NCI-H187 treated with DMSO at 0.1 percent for 48 hours (cell line): ENCODE measurements at places on chromosomes 3 and 15.

DNA sequence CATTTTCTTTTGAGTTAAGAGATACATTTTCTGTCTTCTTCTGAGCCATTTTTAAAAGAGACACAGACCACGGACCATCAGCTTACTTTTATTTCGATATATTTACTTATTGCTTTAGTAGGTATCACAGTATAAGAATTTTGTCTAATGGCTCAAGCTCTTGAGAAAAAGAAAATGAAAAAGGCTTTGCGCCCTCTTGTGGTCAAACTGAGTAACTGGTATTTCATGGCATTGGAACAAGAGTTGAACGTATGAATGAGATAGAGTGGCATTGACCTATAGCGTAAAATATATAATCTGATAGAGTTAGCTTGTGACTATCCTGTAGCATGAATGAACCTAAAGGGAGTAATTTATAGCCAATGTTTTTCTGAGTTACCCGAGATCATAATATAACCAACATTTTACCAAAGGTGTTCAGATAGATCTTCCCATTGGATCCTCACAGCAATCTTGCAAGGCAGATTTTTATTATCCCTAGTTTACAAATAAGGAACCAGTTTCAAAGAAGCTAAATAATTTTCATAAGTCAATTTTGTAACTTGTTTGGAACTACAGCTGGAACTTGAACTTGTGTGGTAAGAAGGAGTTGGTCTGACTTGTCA is 154.6 kb downstream of the POLR2M start:
- DNase-seq = no peak

- no peak for DNase-seq
These were observed 26.3 kb downstream of the FSTL1 start for GRCh38 chr3:120424506-120424905.

GRCh38 chr3:105950881-105951600 is 82.2 kb upstream of the CBLB start:
- no peak for DNase-seq

- no peak for DNase-seq
These were observed 90.0 kb downstream of the APBA2 start for GRCh38 chr15:28975766-28976179.

DNA sequence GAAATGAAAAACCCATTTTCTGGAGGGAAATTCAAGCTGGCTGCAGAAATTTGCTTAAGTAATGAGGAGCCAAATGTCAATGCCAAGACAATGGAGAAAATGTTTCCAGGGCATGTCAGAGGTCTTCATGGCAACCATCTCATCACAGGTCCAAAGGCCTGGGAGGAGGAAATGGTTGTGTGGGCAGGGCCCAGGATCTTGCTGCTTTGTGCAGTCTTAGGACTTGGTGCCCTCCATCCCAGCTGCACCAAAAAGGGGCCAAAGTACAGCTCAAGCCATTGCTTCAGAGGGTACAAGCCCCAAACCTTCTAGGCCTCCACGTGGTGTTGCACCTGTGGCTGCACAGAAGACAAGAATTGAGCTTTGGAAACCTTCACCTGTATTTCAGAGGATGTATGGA is 59.3 kb downstream of the POMGNT2 start:
- no peak for DNase-seq

DNA sequence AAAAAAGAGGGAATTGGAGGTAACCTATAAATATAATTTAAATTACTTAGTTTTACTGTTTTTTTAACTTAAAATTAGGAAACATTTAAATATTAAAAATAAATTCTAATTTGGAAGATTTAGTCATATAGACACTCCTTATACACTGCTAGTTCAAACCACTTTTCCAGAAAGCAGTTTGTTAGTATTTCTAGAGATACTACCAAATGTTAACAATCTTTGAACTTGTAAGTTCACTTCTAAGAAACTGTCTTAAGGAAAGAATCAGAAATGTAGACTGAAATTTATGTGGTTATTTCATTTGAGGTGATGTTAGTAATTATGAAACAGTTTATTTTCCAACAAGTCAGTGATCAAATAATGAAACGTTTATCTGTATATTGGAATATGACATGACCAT is 22.7 kb downstream of the CTDSPL2 start:
- DNase-seq = no peak

DNA sequence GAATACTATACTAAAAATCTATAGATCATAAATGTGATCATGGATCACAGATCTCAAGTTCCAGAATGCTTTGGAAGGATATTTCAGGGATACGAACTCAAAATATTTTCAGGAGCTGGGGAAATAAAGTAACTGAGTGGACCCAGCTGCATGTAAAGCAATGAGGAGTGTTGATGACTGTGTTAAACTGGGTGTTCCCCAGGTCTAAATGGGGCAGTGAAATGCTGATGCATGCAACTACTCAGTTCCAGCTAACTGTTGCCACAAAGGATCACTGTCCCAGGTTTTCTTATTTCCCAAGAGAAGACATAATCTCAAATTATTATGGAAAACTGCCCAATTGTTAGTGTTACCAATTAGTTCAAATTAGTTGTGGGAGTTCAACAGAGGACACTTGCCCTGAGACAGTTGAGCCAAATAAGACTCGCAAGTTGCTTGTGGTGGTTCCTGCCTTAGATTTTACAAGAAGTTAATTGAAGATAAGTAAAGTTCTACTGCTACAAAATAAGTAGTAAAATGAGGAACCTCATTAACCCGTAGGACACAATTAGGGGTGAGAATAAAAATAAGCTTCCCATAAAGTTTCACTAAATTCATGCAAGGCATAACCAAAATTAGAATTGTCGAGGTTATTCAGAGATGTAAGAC is 66.3 kb upstream of the IL12A start:
- DNase-seq = no peak

DNA sequence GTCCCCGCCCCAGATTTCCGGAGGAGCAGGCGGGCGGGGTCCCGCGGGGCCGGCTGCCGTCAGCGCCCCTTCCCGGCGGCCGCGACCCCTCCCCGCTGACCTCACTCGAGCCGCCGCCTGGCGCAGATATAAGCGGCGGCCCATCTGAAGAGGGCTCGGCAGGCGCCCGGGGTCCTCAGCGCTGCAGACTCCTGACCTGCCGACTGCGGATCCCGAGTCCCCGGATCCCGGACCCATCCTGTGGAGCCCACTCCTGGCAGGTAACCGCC is at the start of gene TRH:
TSS of gene TRH (plus strand) at position 157 of the 269 bp plus-strand sequence. CDS start 1,097 bp downstream, outside the sequence.
- DNase-seq = no peak

DNA sequence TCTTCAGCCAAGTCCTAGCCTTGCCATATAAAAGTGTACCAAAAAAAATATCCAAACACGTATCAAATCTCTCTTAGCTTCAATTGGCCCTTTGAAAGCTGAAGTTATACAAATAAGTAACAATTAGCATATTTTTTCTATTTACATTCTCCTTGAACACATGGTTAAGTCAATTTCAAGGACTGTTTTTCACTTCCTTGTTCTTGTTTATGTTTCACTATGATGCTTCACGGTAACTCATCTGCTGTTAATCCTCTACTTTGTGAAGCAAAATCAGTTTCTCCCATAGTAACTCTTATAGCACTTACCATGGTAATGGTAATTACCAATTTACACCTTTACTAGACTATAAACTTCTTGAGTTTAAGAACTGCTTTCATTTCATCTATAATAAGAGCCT is 10.6 kb upstream of the SPRED1 start:
- no peak for DNase-seq

DNA sequence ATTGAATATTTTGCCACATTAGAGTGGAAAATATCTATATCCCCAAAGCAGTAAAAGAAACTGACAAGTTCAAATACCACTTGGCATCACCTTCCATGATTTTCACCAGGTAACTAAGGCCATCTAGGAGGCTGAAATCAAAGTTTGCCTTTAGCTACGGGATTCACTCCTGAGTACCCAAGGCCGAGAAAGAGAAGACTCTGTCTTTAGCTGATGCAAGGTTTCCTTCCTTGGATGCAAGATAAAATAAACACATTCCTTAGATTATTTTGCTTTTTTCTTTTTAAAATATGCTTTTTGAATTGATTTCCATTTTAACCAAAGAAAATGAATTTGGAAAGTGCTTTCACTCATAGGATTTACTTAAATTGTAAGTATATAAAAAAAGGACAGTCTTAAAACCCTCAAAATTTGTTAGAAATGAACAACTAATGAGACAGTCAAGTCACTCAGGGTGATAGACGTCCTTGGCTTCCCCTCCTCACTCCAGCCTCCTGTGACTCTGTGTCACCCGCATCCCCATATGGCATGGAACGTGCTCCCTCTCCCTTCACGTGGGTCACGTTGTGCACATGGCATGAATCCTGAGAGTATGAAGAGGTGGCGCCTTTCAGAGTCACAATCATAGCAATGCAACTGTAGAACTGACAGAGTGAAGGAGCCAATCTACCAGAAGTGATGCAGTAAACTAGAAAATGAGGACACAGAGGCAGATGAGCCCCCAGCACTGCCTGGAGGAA is 148.4 kb downstream of the RTP4 start:
- DNase-seq = no peak

DNA sequence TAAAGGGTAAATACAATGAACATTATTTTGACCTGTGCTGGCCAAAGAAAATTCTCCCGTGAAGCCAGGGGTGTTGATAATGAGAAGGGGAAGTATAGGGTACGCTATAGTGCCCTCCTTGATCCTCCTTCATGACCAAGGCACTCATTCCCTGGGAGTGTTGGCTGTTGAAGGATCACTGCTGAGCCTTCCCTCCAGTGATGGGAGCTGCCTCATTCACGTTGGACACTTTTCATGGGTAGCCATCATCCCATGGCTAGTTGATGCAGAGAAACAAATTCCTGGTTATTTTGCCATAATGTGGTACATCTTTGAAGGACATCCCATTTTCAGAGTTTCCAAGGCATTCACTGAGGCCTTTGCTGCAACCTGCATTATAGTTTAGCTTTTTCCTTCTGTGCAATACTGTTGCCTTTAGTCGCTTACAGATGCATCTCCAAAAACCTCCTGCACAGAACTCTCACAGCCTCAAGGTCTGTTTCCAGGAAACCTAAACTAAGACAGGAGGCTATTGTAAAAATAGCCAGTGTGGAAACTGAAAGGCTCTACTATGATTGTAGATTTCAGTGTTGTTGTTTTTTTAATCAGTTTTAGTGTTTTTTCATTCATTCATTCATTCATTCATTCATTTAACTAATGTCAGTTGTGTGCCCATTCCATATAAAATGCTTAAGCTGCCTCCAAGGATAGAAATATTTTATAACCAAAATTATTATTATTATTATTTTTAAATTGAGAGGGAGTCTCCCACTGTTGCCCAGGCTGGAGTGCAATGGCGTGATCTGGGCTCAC is 40.8 kb downstream of the TGFBR2 start:
- no peak for DNase-seq

DNA sequence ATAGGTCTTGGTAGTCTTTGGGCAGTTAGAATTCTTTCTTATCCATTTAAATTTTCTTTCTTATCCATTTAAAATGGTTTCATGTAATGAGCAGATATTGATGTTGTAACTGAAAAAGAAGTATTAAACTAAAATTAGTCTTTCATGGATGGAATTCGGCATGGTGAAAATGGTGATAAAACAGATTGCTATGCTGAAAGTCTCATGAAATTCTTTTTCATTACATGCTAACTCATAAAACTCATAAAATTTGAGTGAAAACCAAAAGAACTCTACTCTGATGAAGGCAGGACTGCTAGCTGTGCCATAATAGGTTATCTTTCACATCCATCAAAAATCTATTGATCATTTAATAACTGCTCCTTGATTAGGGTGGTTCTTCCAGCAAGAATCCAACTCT is 3.9 kb upstream of the CD96 start:
- DNase-seq = no peak

- DNase-seq = no peak
These were observed 8.2 kb downstream of the C3orf22 start for GRCh38 chr3:126550488-126551051.

GRCh38 chr15:74420193-74420905 is 13.4 kb downstream of the SEMA7A start:
- no peak for DNase-seq

DNA sequence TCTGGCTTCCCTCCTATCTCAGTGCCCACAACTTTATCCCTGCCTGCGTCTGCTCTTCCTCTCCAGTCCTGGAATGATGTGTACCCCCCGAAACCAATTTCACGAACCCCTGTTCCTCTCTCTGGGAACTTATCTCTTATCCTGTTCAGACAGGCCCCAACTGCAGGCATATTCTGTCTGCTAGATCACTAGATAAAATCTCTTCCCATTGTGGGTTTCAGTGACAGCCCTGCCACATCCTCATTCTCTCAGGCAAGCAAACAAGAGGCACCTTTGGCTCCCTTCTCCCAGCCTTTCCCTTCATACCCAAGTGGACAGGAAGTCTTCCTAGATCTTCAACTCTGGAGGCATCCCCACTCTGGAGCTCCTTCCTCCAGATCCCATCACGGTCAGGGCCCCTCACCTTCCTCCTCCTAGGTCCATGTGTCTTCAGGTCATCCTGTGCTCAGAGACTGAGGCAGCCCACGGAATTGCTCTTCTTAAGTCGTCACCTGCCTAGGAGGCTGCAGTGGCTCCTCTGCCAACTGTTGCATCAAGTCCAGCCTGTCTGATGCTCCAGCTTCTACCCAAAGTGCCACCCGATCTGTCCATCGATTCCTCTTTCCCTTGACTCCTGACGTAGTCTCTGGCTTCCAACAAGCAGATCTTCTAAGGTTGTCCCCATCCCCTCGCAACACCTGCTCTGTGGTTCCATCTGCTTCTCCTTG is 190.8 kb downstream of the SLCO3A1 start:
- DNase-seq = no peak

DNA sequence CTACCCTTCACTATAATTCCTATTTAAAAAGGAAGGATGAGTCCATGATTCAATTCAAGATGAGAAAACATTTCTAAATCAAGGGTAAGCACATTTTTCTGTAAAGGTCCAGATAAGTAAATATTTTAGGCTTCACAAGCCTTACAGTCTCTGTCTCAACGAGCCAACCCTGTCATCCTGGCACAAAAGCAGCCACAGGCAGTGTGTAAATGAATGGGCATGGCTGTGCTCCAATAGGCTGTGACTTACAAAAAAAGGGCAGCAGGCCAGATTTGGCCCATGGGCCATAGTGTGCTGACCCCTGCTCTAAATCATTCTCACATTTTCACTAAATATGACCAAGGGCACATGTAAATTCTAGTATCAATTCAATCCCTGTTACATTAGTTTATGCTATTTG is 200.4 kb downstream of the WNT5A start:
- DNase-seq = no peak

GRCh38 chr3:33363113-33363800 is 76.9 kb downstream of the UBP1 start:
- no peak for DNase-seq

DNA sequence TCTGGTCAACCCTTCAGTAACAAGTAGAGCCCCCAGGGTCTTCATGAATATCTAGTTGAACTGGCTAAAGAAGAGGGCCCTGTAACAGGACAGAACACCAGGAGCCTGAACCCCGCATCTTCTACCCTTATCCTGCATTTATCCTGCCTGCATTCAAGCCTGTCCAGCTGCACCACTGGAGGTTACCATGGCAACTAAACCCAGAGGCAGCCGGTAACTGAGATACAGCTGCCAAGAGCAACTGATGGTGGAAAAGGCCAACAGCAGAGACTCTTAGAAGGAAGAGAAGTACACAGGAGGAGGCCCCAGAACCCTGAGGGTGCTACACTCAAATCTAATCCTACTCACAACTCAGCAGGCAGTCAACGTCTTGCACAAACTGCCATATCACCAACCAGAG is 3.7 kb upstream of the PRKAR2A start:
- no peak for DNase-seq

GRCh38 chr15:69760890-69761568 is 308.4 kb downstream of the RPLP1 start:
- no peak for DNase-seq
